ENCODE measurements at places on chromosomes 2 and 18.

DNA sequence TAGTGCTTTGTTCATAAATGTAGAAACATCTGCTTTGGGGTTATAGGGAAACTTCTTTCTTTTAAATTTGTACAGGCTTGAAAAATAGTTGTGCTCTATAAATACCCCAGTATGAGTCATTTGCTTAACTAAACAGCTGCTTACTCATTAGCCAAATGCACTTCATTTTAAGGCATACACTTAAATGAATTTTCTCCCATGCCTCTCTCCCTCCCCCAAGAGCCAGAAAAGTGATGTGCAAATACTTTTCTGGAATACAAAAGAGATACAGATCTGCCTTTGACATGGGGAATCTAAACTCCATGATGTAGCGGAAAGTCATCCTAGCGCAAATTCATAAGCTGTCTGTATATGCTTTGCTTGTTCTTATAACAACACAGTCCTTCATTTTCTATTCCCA, 469.4 kb downstream of the DLGAP1 start:
- DNase-seq = peak; percentile 6

DNA sequence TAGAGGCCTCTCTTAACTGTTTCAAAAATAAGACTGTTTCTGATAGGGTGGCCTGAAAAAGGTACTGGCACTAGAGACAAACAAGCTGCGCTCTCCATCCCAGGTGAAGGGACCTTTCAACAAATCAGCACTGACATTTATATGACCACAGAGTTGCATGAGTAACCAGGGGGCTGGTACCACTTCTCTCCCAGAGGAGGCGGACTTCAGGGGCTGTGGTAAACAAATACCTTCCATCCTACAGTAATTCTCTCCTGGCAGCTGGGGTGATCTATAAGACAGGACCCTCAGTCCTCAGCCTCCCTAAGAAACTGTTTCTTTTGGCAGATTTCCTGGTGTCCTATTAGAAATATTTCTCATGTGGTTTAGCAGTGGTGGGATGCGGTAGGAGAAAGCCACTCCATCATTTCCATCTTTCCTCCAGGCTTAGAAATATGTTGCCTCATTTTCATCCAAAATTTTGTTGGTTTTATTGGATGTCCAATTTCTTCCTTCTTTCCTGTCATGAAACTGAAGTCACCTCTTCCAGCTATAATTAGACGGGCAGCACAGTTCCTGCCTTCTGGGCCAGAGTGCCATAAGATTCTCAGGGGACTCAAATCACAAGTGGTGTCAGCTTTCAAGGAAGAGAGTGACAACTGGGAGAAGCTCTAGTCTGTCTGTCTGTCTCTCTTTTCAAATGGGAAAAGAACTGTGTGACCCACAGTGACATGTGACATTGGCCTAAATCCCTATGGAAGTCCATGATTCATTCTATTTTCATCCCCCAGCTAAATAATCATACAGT, 96.4 kb downstream of the CYRIA start:
- no peak for DNase-seq

DNA sequence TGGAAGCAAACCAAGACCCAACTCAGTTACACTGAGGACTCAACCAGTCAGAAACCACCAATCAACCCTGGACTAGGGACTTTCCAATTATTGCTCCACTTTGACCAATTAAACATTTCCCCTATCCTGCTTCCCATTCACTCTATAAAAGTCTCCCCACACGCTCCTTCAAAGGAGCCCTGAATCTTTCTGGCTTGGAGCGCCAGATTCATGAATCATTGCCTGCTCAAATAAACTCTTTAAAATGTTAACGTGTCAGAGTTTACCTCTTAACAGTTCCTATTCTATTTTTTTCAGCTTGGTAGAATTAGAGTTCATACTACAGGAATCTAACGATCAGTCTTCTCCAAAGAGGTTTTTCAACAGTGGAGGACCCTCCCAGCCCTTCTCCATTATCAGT, 20.7 kb upstream of the SULT1C2 start:
- DNase-seq = peak; percentile 93

DNA sequence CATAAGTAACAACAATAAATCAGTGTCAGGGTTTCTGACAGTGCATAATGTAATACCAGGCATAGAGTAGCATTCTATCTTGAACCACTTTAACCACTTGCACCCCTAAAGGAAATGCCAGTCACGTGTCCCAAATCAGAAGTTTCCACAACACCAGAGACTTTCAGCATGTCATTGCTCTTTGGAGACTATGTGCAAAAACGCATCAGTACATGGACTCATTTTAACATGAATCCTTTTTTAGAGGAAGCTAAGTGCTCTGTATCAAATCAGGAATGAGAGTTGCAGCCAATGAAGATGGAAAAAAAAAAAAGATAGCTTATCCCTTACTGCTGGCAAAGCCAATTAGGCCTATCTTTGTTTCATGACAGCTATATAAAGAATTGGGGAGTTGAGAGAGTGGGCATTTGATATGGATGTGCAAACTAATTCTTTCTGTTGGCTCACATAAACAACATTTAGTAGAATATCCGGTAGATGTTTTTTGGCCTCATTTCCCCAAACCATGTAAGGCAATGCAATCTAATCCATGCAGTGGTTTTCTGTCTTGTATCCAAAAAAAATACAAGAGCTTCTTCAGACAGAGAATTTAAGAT, 353.1 kb downstream of the IRS1 start:
- DNase-seq = peak; percentile 87

DNA sequence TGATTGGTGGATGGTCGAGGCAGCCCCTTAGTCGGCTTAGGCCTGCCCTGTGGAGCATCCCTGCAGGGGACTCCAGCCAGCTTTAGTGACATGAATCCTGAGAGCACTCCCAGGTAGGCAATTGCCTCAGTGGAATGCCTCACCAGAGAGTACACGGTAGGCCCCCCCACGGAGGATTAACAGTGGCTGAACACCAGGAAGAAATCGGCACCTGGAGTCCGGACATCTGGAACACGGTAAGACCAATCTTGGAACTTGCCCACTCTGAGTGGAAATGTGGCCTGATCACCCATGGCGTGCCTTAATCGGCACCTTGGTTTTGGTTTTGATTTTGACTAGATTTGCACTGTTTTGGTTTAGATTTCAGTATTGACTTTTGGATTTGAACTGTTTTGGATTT, 326.2 kb upstream of the NCKAP5 start:
- DNase-seq = no peak

DNA sequence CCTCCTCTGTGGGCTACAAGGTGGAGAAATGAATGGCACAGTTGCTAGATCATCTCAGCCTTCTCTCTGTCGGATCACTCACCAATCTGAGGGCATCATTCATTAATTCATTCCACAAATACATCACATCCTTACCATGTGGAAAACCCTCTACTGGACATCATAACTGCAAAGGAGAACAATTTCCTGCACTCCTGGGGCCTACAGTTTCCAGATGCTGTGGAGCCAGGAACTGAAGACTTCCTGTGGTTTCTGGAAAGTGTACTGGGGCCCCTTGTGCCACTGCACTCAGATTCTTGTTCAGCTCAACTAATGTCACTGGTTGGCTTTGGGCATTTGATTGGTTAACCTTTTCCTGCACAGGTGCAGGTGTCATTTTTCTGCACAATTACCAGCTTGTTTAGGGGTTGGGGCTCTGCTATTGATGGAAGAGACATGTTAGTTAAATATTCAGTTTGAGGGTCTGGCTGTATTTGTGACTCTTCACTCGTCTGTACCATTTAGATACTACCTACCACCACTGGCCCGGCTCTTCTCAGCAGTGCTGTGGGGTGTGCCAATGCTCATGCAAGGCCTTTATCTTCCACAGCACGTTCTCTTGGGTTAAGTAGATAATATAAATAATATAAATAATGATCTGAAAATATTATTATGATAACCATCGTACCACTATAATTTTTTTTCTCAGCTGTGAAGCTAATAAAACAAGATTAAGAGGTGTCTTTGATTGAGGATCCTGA, 427.3 kb downstream of the TSN start:
- DNase-seq = no peak

- no peak for DNase-seq
These were observed 290.3 kb downstream of the CELF4 start for GRCh38 chr18:37275237-37275741.

DNA sequence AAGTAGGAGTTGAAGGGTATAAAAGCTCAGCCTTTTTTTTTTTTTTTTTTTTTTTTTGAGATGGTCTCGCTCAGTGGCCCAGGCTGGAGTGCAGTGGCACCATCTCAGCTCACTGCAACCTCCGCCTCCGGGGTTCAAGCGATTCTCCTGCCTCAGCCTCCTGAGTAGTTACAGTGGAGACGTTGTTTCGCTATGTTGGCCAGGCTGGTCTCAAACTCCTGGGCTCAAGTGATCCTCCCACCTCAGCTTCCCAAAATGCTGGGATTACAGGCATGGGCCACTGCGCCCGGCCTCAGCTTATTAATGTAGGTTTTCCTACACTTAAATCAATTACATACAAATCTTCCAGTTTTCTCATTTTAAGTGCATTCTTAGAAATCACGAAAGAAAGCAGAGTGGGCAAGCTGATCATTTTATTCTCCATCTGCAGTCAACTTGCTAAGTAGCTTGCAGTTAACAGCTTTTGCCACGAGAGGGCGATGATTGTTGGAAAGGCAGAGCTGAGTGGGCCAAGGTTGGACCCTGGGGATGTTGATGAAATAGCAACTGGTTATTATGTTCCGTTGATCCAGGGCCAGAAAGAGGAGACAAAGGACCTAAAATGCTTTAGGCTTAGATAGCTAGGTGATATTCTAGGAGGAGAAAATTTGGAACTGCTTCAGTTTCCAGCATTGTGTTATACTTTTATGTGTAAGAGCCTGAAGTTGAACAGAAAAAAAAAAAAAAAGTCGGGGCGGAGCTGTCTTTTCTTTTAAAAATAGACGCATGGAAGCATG, 234.4 kb upstream of the EPAS1 start:
- DNase-seq = peak; percentile 89

- no peak for DNase-seq
These were observed 834 bp downstream of the PDCL3 start for GRCh38 chr2:100563407-100564247.

Measured in iris pigment epithelial cell (primary cell).